Stimulated activated effector memory CD8-positive, alpha-beta T cell treated with anti-CD3 and anti-CD28 coated beads, Interleukin-12 subunit alpha, Interleukin-12 subunit beta, amount 100 ng/mL, for 72 hours (primary cell): ENCODE measurements at places on chromosomes 5 and 9.

- no peak for DNase-seq
Measured at GRCh38 chr9:1761807-1762206, 253.3 kb upstream of the SMARCA2 start.

GRCh38 chr5:95163079-95163478, 121.8 kb downstream of the MCTP1 start:
- DNase-seq, result no peak

GRCh38 chr9:126146254-126147145, 180.1 kb upstream of the MVB12B start:
- DNase-seq, result no peak

DNA sequence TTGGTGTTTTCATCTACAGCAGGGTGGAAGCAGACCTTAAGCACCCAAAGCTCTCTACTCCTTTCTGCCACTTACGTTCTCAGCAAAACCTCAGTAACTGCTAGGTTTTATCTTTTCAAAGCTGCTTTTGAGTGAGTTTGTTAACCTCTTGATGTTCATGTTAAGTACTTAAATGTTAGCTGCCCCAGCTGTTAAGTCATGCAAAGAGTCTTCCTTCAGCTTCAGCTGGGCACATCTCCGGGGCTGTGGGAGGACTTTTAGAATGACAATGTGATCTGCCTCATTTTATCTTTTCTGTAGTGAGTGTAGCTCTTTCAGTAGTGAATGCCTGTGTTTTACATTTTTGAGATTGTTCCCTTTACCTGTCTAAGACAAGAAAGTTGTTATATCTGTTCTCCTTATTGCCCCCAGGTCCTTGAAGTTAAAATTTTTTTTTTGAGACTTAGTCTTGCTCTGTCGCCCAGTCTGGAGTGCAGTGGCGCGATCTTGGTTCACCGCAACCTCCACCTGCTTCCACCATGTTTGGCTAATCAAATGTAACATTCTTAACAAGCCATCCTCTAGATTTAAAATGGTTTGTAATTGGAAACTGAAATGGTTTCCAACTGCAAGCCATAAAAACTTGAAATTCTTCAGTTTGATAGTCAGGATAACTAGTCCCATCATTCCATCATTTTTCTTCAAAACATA, 19.6 kb downstream of the KDM4C start:
- no peak for DNase-seq
